K562 (cell line): ENCODE measurements at places on chromosomes 4 and X. TPM values are rescaled to one million over a fixed set of nuclear protein-coding genes. Genes with fewer than 3 reads are reported as not detected.

CD38 gene
- total RNA-seq = 0.04 TPM in 1 of 2 replicates, not detected in the other

CYP4V2 gene
- 3.6 and 4.5 TPM in 2 replicates for total RNA-seq

BOD1L1 gene
- 14.5 and 18.3 TPM in 2 replicates for total RNA-seq

CABS1 gene
- not detected in 2 replicates for total RNA-seq

CBR4 gene
- 24.9 and 26.0 TPM in 2 replicates for total RNA-seq

DNA sequence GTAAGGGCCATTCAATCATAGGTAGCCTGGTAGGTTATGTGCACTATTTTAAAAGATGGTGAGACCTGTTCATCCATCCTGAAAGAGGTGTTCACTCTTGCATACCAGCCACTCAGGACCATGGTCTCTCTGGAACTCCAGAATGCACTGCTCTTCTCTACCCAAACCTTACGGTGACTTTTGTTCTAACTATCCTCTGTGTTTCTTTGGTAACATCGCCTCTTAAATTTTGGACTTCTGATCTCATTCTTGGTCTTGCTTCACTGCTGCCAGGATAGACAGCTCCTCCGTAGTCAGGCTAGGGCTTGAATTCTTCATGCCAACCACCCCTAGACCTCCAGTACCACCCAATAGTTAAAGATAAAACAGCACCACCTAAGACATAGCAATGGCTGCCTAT lies 346.3 kb upstream of the GALNT7 start:
- no peak for DNase-seq

GRCh38 chr4:139295206-139295941 lies 5.9 kb upstream of the NAA15 start:
- DNase-seq = peak; percentile 98

DNA sequence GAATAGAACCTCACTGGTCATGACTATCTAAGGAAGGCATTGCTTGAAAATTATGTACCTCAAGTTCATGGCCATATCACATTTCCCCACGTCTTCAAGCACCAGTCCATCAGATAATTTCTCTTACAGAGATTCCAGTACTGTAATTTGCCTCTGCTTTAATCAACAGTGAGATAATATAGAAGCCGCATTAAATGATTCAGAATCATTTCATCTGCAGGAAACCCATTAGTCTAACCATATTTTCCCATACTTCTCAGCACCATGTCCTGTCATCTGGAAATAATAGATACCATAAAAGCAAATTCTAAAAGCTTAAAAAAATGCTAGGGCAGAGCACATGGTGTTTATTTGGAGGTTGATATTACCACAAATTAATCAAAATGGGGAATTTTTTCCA lies 310.3 kb upstream of the SLIT2 start:
- no peak for DNase-seq

- no peak for DNase-seq
These were observed 36.9 kb upstream of the PRSS12 start for GRCh38 chr4:118389721-118390120.

DNA sequence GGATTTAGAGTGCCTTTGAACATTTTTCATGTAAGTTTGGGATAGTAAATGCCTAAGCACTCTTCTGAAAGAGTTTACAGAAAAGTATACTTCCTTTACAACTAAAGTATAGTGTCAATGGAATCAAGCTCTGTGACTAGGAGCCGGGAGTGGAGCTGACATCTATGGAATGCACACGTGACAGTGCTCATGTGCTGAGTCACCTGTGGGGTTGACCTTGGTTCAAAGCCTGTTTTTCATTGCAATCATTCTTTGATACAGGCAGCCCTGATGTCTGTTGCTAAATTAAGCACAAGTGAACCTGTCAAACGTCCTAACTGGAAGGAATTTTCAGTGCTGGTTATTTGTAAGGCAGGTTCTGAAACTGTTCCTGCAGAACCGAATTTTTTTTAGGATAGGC lies 82.5 kb downstream of the GPAT3 start:
- DNase-seq = peak; percentile 19

GRCh38 chr4:8281519-8282133 lies 12.1 kb downstream of the HTRA3 start:
- DNase-seq = no peak

GRCh38 chrX:139930401-139930800 lies 2.5 kb downstream of the ATP11C start:
- DNase-seq = no peak

GRCh38 chrX:135302269-135302873 lies 6.9 kb upstream of the ETDC start:
- DNase-seq = no peak

- no peak for DNase-seq
These were observed 194.4 kb upstream of the RPL34 start for GRCh38 chr4:108425988-108426387.

GRCh38 chrX:96776966-96777365 lies 92.3 kb downstream of the DIAPH2 start:
- DNase-seq = no peak

DNA sequence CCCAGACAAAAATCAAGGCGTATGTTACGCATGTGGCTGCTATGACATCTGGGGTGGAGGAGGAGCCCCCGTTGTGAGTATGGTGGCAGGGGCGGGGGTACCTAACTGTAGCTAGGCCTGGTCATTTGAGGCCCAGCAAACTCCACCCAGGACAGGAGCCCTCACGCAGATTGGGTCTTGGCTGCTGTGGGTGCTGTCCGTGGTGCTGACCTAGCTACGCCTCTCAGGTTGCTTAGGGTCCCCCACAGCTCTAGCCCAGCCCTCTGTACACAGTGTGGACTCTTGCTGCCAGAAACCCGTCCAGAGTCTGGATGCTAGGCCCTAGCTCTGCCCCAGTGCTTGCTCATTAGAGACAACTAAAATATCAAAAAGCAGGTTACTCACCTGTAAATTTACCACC lies 146.7 kb upstream of the PSAPL1 start:
- DNase-seq = peak; percentile 48

DNA sequence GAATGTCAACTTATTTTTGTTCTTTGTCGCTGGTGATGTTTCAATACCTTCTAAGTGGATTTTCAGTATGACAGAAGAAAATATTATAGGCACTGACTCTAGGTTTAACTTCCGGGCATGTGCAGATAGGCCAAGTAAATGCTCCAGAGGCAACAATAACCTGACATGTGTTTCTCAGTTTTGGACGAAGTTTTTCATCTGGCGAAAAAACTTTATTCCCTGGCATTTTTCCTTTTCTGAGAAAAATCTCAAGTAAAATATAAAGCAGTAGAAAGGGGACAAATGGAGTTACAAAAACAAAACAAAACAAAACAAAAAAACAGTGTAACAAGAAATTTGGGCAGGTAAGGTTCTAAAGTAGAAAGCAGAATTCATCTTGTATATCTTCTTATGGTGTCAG lies 173.5 kb downstream of the ANTXR2 start:
- no peak for DNase-seq

- DNase-seq = no peak
These were observed 20.8 kb downstream of the ABHD18 start for GRCh38 chr4:127985989-127986388.

DNA sequence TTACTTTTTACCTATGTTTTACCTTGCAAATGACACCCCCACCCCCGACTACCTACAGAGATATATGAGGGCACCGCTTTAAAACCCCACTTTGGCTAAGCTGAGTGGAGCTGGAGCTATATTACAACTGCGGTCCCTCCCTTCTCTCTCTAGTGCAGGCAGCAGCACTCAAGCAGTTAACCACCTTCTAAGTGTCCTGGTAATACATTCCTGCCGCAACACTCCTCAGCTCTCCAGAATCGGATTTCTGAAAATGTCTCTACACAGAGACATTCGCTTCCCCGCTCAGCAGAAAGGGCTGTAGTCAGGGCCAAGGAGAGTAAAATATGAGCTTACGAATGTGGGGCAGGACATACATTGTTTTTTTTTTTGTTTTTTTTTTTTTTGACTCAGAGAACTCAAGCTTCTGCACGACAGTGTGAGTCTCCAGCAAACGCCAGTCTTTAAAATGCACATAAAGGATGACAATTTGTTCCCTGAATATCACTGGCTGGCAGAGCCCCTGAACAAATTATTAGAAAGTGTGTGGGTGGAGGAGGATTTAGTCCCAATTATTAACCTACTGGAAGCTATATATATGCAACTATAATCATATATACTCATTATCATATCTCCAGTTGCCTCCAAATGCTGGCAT lies 287.0 kb upstream of the TET2 start:
- no peak for DNase-seq
